GM23338 (cell line): ENCODE measurements at places on chromosomes 16 and 17. TPM values are rescaled to one million over a fixed set of nuclear protein-coding genes. Genes with fewer than 3 reads are reported as not detected.

DNA sequence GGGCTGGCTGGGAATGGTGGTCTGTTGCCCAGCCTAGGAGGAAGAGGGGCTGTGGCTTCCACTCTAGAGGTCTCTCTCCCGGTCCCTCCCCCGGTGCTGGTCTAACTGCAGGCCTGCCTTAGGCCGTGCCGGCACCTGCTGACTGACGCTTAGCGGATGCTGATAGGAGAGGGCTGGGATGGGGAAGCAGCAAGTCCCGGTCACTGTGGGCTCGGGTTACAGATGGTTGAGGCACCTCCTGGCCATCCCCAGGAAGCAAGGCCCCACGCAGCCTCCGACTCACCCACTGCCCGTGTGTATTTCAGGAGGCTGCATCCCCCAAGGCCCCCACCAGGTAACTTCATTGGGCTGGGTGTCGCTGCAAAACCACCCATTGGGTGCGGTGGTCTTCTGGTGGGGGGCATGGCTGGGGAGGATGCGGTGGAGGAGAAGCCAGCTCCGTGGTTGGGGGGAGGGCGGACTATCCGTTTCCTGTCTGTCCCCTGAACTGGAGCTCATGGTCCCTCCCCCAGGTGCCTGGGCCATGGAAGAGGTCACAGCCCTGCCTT is 278.9 kb downstream of the SEC14L1 start:
- DNase-seq, result peak; percentile 94
- H3K27ac ChIP-seq, result peak overlapping the region; percentile 96
- H3K4me3 ChIP-seq, result peak overlapping the region; percentile 38; the same call in 1 of the 2 replicates

DNA sequence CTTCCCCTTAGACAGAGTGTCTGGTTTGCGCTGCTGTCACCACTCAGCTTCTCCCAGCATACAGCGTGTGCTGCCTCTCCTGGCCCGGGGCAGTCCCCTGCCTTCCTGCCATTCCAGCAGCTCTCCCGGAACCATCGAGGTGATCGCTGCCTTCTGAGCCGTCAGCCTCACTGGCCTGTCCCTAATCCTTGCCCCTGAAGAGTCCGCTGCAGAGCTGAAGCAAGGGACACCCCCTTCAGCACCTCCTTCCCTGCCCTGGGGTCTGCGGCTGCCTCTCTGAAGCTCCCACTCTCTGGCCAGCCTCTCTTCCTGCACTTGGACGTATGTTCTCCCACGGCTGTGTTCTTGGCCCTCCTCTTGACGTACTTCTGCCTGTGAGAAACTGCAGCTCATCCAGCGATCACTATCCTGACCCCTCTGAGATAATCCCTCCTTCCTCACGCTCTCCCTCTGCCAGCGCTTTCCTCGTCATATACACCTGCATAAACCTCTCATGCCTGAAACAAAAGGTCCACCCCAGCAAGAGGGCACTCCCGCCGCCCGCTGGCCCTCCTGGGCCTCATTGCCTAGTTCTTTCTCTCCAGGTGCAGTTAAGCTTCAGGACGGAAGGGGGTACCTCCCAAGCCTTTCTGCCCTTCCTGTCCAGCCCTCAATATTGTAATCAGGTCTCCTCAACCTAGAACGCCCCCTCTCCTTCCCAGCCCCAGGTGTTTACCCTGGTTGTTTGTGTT is 220.6 kb upstream of the CHMP6 start:
- no peak overlapping the region for H3K27ac ChIP-seq
- H3K36me3 ChIP-seq, result no peaks in the 10 kb centered on the region
- H3K27me3 ChIP-seq, result no peaks in the 10 kb centered on the region
- DNase-seq, result no peak
- H3K4me3 ChIP-seq, result no peak overlapping the region
- no peaks in the 10 kb centered on the region for H3K4me1 ChIP-seq

DNA sequence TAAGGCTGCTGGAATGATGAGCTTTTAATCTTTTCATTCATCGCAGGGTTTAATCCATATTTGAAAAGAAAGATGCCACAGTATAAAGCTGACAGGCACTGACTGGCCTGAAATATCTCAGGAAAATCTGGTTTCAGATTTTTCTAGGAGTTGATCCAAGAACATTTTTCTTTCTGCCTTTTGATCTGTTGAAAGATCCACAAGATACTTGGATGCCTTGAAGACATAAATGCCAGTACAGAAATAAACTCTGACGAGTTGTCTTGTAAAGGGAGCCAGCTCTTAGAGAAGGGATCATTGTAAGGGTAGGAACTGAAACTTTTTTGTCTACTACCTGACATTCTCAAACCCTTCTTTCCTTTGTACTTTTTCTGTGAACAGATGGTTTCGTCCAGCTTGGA is 25.4 kb upstream of the KRT20 start:
- no peaks in the 10 kb centered on the region for H3K27me3 ChIP-seq
- H3K4me3 ChIP-seq, result no peak overlapping the region
- H3K4me1 ChIP-seq, result no peaks in the 10 kb centered on the region
- H3K36me3 ChIP-seq, result no peaks in the 10 kb centered on the region
- no peak overlapping the region for H3K27ac ChIP-seq

DNA sequence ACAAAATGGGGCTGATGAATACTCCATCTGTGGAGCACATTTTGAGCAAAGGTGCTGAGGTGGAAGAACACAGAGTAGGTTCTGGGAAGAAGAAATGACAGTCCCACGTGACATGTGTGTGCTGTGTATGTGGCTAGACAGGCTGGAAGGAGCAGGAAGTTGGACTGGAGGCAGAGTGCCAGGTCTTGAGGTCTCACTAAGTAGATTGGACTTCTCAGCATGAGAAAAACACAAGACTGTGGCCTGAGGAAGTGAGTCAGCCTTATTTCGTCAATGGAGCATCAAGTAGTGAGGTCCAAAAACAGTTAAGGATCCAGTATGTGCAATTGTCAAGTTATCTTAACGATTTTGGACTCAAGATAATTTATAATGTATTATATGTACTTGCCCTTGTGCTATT is 736.5 kb downstream of the KCNJ2 start:
- no peak overlapping the region for H3K4me3 ChIP-seq
- H3K27me3 ChIP-seq, result no peaks in the 10 kb centered on the region
- peaks cover 2% of the 10 kb centered on the region; the same call in 1 of the 2 replicates for H3K36me3 ChIP-seq
- H3K4me1 ChIP-seq, result peaks cover 5% of the 10 kb centered on the region; the same call in 1 of the 2 replicates
- H3K27ac ChIP-seq, result no peak overlapping the region

DNA sequence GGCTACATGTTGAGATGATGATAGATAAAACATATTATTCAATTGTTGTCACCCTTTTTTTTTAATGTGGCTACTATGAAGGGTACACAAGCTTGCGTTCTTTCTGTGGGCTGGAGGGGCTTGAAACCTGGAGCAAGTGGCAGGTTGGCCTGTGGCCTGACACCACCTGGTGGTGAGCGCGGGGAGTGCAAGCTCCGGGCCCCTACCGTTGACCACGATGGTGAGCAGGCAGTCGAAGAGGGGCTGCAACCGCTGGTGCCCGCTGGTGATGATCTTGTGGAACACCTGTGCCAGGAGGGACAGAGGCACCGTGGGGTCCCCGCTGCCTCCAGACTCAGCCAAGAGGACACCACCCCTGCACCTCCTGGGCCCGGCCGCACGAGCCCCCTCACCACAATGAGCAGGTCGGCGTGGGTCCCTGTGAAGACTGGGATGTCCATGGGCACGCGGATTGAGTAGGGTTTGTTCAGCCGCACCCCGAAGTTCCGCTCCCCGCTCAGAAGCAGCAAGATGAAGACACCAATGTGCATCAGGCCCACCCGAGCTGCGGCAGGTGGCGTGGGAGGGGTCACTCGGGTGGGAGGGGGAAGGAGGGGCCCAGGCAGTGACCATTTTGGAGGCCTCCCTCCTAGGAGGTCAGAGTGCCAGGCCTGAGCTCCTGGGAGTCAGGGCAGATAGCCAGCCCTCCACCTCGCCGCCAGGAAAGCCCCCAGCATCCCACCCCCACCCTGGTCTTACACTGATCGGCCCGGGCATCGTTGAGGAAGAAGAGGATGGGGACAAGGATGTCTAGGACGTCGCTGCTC is 14.4 kb downstream of the HID1 start:
- DNase-seq, result peak; percentile 87
- no peak overlapping the region for H3K4me3 ChIP-seq
- H3K27me3 ChIP-seq, result peaks cover 6% of the 10 kb centered on the region; the same call in 1 of the 2 replicates

DNA sequence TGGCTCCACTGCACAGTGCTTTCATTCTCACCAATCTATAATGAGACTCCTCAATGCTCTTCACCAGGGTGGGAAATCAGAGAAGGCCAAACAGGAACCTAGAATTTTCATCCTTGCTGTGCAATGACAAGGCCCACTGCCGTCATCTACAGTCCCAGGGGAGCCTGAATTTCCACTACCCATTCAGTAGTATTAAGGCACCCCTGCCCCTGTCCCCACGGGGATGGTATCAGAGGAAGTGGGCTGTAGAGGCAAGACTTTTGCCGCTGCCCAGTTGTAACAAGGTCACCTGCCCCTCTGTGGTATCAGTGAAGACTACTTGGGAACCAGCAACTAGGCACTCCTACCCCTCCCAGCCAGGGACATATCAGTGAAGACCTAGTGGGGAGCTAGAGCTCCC is 104.5 kb downstream of the C16orf78 start:
- H3K4me3 ChIP-seq, result no peak overlapping the region
- no peak for DNase-seq
- no peaks in the 10 kb centered on the region for H3K36me3 ChIP-seq
- no peak overlapping the region for H3K27ac ChIP-seq

- DNase-seq, result no peak
- H3K36me3 ChIP-seq, result no peaks in the 10 kb centered on the region
- H3K27ac ChIP-seq, result no peak overlapping the region
- no peaks in the 10 kb centered on the region for H3K27me3 ChIP-seq
- no peak overlapping the region for H3K4me3 ChIP-seq
Observed at GRCh38 chr16:3720418-3720817, 3.1 kb upstream of the TRAP1 start.

GRCh38 chr16:82867485-82867884 is 240.7 kb downstream of the CDH13 start:
- H3K27me3 ChIP-seq, result no peaks in the 10 kb centered on the region
- no peak overlapping the region for H3K27ac ChIP-seq
- H3K36me3 ChIP-seq, result peaks cover 5% of the 10 kb centered on the region; the same call in 1 of the 2 replicates
- H3K4me1 ChIP-seq, result no peaks in the 10 kb centered on the region
- no peak for DNase-seq

GRCh38 chr17:64787921-64788271 is 125.8 kb upstream of the SMURF2 start:
- DNase-seq, result no peak
- H3K36me3 ChIP-seq, result no peaks in the 10 kb centered on the region
- no peaks in the 10 kb centered on the region for H3K4me1 ChIP-seq
- H3K27ac ChIP-seq, result no peak overlapping the region
- no peak overlapping the region for H3K4me3 ChIP-seq

DNA sequence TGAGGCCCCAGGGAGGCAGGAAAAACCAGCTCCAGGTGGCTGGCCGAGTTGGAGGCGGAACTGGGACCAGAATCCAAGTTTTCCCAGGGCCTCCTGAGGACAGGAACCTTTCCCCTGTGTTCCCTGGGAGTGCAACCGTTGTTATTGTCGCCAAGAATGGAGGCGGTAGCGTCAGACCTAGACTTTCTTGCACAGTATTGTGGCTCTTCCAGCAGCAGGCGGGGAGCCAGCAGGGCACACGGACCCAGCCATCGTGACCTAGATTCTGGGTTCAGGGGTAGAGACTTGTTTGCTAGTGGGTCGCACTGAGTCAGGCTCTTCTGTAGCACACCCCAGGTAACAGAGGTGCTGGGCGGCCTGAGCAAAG is 667 bp upstream of the KIF19 start:
- peaks cover 31% of the 10 kb centered on the region for H3K27me3 ChIP-seq
- H3K27ac ChIP-seq, result no peak overlapping the region
- DNase-seq, result peak; percentile 37
- no peaks in the 10 kb centered on the region for H3K36me3 ChIP-seq
- H3K4me1 ChIP-seq, result peaks cover 4% of the 10 kb centered on the region; the same call in 1 of the 2 replicates

GRCh38 chr16:64428463-64429113 is 693.3 kb downstream of the CDH11 start:
- DNase-seq, result no peak
- no peaks in the 10 kb centered on the region; the same call in 1 of the 2 replicates for H3K36me3 ChIP-seq
- no peak overlapping the region for H3K4me3 ChIP-seq
- no peaks in the 10 kb centered on the region for H3K27me3 ChIP-seq
- H3K4me1 ChIP-seq, result no peaks in the 10 kb centered on the region

The TMEM106A gene
- 0.78 and 1.5 TPM in 2 replicates for total RNA-seq

The KRT39 gene
- not detected in 2 replicates for total RNA-seq

The FA2H gene
- 5.7 and 6.3 TPM in 2 replicates for total RNA-seq

The SNAI3 gene
- 19.2 and 19.4 TPM in 2 replicates for total RNA-seq

The RUNDC1 gene
- 11.1 and 11.9 TPM in 2 replicates for total RNA-seq

The TEKT1 gene
- not detected in 2 replicates for total RNA-seq
